Activated naive CD8-positive, alpha-beta T cell treated with anti-CD3 and anti-CD28 coated beads, Interleukin-2, amount 10 ng/mL, durations not matched to agents 7 days and 5 days (primary cell): ENCODE measurements at places on chromosomes 5 and 9. TPM values are rescaled to one million over a fixed set of nuclear protein-coding genes. Genes with fewer than 3 reads are reported as not detected.

DNA sequence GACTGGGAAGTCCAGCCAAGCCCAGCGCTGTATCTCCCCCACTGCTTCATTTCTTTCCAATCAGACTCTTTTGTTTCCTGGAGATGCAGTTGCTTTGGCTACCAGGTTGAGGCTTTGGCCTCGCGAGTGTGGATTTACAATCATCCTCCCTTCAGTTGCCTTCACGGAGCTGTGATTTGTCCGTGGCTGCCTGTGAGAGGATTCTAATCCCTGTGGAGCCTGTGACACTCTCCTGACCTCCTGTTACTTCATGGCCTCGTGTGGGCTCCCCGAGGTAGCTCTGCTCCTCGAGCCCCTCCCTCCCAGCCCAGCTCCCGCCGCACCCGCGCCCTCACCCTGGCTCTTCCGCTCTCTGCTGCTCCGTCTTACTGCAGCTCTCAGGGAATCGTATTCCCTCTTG is 107.2 kb upstream of the STC2 start:
- DNase-seq: no peak

DNA sequence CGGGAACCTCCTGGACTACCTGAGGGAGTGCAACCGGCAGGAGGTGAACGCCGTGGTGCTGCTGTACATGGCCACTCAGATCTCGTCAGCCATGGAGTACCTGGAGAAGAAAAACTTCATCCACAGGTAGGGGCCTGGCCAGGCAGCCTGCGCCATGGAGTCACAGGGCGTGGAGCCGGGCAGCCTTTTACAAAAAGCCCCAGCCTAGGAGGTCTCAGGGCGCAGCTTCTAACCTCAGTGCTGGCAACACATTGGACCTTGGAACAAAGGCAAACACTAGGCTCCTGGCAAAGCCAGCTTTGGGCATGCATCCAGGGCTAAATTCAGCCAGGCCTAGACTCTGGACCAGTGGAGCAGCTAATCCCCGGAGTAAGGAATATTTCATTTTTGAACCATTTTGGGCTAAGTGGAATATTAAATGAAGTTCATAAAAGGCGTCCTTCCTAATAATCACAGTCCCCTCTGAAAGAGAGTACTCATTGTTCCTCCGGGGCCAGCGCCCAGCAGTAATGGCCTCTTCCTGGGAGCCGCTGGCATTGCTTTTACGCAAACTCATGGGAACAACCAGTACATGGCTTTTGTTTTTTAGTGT is 23.6 kb downstream of the QRFP start:
- DNase-seq: no peak

- DNase-seq: no peak
Measured at GRCh38 chr5:164433106-164433870, 927.9 kb downstream of the MAT2B start.

DNA sequence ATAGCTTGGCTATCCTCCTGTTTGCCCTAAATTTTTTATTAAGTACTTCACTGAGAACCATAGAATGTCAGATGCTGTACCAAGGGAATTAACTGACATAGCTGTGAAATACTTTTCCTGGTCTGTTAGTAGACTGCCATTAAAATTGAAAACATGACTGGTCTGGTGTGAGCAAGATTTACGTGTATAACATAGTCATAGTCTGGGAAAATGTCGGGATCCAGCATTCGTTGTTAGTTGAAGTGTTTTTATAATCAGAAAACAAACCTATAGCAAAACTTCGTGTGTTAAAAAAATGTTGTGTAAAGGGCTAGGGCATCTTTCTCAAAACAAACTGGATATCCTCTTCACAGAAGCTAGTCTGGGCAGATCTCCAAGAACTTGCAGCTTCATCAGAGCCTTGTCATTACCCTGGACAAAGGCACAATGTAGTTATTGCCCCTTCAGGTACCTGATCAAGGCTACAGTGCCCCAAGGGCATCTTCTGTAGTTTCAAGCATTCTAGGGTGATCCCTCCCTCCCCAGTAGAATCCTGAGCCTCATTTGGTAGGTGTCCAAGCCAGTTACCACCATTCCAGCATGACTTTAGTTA is 454.2 kb upstream of the SGCD start:
- DNase-seq: no peak

DNA sequence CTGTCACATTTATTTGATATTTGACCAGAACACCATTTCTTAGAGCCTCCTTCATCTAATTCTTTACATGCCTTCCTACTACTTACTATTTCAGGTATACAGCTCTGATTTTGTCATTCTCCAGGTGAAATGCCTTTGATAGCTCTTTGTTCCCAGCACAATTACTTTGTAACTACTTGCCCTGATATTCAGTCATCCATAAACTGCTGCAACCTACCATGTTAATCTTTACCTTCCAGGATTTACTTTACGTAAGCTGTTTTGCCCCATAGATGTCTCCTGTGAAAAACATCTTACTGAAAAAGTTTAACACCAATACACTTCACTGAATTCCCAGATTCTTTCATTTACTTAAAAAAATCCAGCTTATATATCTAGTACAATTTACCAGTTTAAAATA is 443.8 kb upstream of the CYLC2 start:
- DNase-seq: no peak

- no peak for DNase-seq
Measured at GRCh38 chr5:168984135-168984675, 316.7 kb downstream of the SLIT3 start.

DNA sequence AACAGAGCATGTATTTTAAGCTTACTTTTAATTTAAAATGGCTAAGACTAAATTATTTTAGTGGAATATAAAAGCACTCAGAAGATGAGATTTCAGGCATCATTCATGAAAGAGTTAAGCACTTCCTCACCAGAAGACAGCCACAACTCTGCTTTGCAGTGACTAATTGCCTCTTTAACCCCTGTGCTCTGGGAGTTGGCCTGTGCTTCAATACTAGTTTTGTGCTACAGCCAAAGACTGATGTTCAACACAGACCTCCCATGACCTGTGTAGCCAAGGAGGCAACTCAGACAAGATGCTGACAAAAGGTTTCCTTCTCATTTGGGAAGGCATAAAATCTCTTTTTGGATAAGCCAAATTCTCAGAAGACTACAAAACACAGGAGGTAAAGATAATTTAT is 353.5 kb downstream of the FBXL17 start:
- DNase-seq: no peak

GRCh38 chr9:18384066-18384465 is 89.9 kb upstream of the ADAMTSL1 start:
- DNase-seq: no peak

Gene LRRC26
- total RNA-seq: not detected

Gene FREM1
- total RNA-seq: not detected

Gene HEMGN
- total RNA-seq: 0.47 TPM

Gene OR1J2
- total RNA-seq: not detected

Gene SLC6A19
- not detected for total RNA-seq

Gene PCDHA12
- total RNA-seq: not detected

Gene OMD
- total RNA-seq: not detected

Gene PCA3
- total RNA-seq: not detected

Gene GAPT
- 0.57 TPM for total RNA-seq

Gene FAM200C
- 0.71 TPM for total RNA-seq
